ENCODE measurements at places on chromosomes 11 and 22. TPM values are rescaled to one million over a fixed set of nuclear protein-coding genes. Genes with fewer than 3 reads are reported as not detected.

GRCh38 chr11:76770642-76771445 lies 12.3 kb upstream of the TSKU start:
- no peaks in the 10 kb centered on the region for H3K36me3 ChIP-seq
- peak; percentile 86 for DNase-seq
- H3K27me3 ChIP-seq = no peaks in the 10 kb centered on the region

The SLC25A45 gene
- total RNA-seq = 9.1 TPM

- H3K36me3 ChIP-seq = no peaks in the 10 kb centered on the region
- DNase-seq = no peak
- peak overlapping the region; percentile 97 for H3K4me3 ChIP-seq
- no peaks in the 10 kb centered on the region for H3K27me3 ChIP-seq
- H3K4me1 ChIP-seq = peaks cover 6% of the 10 kb centered on the region
- H3K27ac ChIP-seq = peak overlapping the region; percentile 93
These were observed 461 bp downstream of the TBC1D10A start for GRCh38 chr22:30326255-30326705.

GRCh38 chr11:73760679-73761402 lies at the start of gene RAB6A:
Gene RAB6A, minus strand, starts transcription at chr11:73761074. Its CDS starts 439 bp downstream, at chr11:73760635.
- no peaks in the 10 kb centered on the region for H3K36me3 ChIP-seq
- H3K4me3 ChIP-seq = peak within 1 kb of the TSS; percentile 91
- peak within 1 kb of the TSS; percentile 96 for H3K27ac ChIP-seq
- no peaks in the 10 kb centered on the region for H3K27me3 ChIP-seq

The CRYBB3 gene
- total RNA-seq = not detected

- H3K27me3 ChIP-seq = no peaks in the 10 kb centered on the region
- peak within 1 kb of the TSS; percentile 3 for H3K27ac ChIP-seq
- H3K4me1 ChIP-seq = no peaks in the 10 kb centered on the region
- no peaks in the 10 kb centered on the region for H3K36me3 ChIP-seq
- peak; percentile 43 for DNase-seq
These were observed at the start of gene FAM181B for GRCh38 chr11:82733444-82734119. Gene FAM181B, minus strand, starts transcription at chr11:82733864. Its CDS starts 135 bp downstream, at chr11:82733729.

DNA sequence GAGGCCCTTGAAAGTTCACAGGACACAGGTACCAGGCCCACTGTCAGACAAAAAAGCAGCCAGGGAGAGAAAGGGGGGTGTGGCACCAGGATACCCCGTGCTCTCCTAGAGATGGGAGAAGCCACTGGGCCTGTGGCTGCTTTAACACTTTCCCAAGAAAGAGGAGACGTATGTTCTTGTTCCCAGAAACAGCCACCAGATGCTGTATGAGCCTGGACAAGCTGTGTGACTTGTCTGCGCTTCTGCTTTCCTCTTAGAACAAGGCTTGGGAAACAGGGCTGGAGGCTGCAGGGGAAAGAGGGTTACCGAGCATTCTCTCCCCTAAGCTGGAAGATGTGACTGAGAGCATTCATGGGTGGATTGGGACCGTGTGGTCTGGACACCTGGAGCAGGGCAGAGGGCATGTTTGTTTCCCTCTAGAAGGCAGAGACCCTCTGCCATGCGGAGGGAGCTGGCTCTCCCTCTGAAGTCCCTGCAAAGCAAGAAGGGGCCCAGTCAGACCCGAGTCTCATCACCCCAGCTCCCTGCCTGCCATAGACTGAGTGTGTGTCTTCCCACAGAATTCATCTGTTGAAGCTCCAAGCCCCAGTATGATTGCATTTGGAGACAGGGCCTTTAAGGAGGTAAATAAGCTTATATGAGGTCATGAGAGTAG lies 74.1 kb downstream of the TRIM29 start:
- peak overlapping the region; percentile 80 for H3K27ac ChIP-seq
- no peaks in the 10 kb centered on the region for H3K36me3 ChIP-seq
- H3K4me3 ChIP-seq = no peak overlapping the region
- H3K4me1 ChIP-seq = no peaks in the 10 kb centered on the region
- H3K27me3 ChIP-seq = peaks cover 4% of the 10 kb centered on the region

Data from breast epithelium (tissue), 4 donors.